ENCODE measurements at places on chromosomes 13 and 19.
A peak's percentile ranks its signal among the peaks of the same experiment; 100 is the strongest.

GRCh38 chr13:21738630-21739029 lies 67.8 kb downstream of the FGF9 start:
- no peak for DNase-seq

- no peak for DNase-seq
Observed at GRCh38 chr13:35518337-35518946, 42.0 kb upstream of the MAB21L1 start.

DNA sequence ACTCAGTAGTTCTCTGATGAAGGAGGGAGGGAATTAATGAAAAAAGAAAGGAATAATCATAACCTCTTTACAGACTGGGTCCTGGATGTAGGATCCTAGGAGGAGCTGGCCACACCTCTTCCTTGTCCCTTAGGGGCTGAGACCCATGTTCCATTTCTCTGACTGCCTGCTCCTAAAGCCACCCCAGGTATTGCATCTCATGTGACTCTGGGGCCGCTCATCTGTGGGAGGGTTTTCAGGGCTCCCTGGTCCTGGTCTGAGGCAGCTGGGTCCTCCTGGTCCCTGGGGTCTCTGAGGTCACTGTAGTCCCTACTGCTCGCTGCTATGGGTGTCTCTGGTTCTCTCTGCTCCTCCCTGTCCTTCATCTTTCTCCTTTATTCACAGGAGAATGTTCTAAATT lies 2.9 kb downstream of the CEACAM21 start:
- DNase-seq: no peak

- DNase-seq: peak; percentile 5
Observed at GRCh38 chr13:49977992-49978391, 18.9 kb upstream of the TRIM13 start.

DNA sequence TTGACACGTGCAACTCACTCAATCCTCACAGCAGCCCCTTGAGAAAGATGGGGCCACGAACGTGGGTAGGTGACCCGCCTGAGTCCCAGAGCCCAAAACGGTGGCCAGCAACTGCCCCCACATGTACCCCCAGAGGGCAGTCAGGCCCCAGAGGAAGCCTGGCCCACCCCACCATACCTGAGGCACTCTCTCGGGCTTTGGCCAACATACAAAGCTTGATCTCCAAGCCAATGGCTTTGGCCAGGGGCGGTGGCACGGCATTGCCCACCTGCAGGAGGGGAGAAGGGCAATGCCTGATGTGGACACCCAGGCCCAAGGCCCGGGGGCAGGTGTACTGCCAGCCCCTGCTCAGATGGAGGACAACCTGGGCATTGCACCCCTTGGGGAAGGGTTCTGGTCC lies 14.3 kb upstream of the EIF3G start:
- no peak for DNase-seq

DNA sequence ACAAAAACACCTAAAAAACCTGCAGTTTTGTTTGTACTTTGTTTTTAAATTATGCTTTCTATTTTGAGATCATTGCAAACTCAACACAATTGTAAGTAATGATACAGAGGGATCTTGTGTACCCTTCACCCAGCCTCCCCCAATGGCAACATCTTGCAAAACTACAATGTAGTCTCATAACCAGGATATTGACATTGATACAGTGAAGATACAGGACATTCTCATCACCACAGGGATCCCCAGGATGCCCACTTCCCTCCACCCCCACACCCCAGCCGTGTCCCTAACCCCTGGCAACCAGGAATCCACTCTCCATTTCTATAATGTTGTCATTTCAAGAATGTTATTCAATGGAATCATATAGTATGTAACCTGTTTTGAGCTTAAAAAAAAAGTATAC lies 10.3 kb upstream of the C5AR2 start:
- peak; percentile 54 for DNase-seq

DNA sequence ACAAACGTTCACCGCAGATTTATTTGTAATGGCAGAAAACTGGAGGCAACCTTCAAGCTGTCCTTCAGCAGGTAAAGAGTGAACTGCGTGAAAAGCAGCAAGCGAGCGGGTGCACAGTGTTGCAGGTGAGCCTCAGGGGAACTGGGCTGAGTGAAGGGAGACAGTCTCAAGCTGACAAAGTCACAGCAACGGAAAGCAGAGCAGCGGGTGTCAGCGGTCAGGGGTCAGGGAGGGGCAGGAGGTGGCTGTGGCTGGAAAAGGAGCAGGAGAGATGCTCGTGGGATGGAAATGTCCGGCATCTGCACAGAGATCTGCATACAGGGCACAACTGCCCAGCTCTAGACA lies 8.5 kb upstream of the RASA3 start:
- no peak for DNase-seq

DNA sequence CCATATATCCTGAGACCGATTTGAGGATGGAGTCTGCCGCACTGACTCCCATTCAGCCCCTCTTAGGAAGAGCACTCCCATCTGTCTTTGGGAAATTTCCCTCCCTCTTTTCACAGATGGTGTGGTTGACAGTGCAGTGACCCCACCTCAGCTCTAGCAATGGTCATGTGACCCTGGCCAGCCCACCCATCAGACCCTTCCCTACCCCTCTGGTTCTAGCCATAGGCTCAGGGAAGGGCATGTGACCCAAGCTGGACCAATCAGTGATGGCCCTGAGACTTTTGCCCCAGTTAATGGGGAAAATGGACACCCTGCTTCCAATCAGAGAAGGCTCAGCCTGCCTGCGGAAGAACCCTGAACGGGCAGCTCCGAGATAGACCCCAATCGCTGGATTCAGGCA lies 26.3 kb downstream of the IL12RB1 start:
- DNase-seq: no peak

DNA sequence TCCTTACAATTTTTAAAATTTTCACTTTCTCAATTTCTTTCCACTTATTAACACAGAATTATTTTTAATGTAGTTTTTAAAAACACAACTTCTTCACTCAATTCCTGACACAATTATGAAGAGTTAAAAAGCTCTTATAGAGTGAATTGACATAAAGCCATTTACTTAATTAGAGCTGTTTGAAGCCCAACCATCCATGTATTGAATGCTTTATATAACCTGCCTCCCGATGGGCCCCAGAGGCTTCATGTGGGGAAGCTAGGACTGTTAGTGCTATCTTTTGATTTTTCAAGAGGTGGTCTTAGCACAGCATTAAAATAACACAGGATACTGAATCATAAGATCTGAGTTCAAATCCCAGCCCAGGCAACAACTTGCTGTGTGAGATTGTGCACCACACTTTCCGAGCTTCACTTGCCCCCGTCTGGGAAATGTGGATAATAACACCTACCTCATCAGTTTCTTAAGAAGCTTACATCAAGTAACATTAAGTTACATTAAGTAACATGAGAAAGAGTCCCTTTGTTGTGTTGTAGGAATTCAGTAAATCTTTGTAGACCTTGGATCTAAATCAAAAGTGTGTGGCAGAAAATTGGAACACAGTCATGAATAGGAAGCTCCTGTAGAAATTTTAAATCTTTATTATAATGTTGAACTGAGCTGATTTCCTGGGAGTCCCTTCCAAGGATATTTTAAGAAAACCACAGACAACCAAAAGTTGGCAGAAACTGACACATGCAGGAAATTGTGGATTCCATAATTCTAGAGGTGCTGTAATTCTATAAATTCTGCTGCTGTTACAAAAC lies 5.5 kb upstream of the ENOX1 start:
- no peak for DNase-seq

- no peak for DNase-seq
Observed at GRCh38 chr19:49860336-49861102, 6.9 kb downstream of the PNKP start.

GRCh38 chr19:16797876-16798275 lies 31.3 kb upstream of the SIN3B start:
- peak; percentile 49 for DNase-seq

DNA sequence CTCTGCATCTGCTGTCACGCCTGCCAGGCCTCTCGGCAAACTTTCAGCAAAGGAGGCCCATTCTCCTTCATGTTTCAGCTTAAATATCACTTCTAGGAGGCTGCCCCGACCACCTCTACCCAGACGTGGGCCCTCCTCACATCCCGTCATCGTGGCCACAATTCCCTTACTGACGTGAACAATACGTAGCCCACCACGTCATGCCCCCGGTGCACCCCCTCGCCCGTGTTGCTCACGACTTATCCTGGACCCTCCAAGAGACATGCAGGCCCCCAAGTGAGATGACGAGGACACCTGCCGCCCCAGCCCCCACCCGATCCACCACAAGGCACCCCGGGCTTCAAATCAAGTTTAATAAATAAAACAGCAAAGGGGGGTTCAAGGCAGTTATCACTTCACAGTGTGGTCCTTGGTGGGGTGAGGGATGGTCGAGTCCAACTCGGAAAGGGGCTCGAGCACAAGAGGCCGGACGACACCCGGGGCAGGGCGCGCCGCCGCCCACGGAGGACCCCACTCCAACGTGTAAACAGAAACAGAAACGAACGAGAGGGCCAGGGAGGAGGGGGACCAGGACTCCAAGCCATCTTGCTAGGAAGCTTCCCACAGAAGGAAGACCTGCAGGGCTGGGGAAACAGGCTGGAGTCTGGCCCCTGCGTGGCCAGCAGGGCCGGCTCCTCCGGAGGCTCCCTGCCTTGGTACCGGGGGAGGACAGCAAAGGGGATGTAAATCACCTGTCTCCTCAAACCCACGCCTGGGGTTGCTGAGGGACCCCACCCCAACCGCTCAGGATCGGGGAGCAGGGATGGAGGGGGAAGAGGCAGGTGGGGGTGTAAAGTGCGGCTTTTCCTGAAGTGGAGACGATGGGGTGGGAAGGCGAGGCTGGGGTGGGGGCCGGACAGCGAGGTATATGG lies 14.3 kb upstream of the PLPP2 start:
- no peak for DNase-seq

DNA sequence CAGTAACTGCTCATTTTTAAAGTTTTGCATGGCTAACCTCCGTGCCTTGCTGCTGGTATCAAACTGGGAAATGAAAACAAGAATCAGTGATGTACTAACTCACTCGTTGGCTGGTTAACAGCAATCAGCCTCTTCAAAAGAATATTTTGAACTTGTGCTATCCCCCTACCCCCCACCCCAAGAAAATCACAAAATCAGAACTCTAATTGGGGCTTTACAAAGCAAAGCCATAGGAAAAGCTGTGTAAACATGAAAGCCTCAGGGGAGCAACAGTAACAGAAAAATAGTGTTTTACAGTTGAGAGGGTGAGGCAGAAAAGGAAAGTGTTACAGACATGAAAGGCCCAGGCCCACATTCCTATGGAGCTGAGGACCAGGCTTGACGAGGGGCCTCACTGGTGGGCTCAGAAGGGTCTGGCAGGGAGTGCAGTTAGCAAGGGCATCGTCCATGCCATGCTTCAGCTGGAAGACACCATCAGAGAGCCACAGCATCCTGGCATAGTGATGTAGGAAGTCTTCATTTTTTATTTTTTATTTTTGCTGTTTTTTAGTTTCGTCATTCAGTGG lies 217.6 kb downstream of the PCCA start:
- DNase-seq: no peak

- no peak for DNase-seq
Observed at GRCh38 chr19:46018729-46019251, 4.1 kb downstream of the PGLYRP1 start.

DNA sequence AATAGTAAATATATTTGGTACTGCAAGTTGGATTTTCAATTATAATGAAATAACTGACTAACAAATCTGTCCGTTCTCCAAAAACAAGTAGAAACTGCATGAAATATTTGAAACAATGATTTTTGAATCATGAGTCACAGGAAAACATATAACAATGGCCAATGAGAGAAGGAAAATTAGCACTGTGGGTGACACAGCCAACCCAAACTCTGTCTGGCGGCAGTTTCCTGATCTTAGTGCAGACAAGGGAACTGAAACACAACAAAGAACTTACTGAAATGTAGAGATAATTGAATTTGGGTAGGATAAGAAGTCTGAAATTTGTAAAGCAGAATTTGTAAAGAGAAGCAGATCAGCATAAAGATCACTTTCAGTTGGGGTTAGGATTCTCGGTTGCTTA lies 2743.3 kb upstream of the PCDH20 start:
- no peak for DNase-seq

DNA sequence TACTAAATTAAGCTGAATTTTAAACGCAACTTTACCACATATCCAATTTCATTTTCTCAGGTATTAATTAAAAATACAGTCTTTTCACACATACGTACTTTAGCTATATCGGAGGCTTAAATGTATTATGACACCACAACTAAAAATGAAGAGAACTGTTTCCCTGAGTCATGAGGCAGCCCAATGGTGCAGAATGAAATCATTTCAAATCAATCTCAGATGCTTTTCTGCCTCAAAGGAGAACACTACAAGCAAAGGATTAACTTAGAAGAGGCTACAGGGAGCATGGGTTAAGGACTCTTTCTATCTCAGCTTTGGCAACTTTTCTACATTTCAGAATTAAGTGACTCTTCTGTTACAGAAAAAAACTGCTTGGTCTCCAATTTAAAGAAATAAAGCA lies 516.3 kb upstream of the HTR2A start:
- DNase-seq: no peak
